HCT116 (cell line): ENCODE measurements at places on chromosomes 3 and 15.

DNA sequence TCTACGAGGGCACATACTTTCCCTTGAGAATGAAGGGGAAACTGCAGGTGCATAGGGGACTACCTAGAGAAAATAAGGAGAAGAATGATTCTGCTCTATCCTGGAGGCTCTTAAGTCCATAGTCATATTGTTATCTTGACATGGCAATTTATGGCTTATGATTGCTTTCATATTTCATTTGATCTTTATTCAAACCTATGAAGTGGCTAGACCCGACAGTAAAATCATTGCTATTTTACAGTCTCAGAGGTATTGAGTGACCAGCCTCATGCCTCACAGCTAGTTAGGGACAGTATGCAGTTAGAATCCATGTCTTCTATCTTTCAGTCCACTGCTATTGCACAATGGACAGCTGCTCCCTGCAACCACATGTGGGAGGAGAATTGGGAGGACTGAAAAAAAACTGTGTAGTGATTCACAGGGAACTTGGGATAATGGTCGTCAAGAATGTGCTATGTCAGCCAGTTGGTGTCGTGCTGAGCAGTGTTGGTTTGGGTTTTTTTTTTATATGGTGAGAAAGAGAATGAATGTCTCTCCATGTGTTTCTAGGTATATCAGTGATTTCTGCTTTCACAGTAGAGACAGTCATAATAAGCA is 63.2 kb upstream of the SPPL2A start:
- peak; percentile 27 for DNase-seq

DNA sequence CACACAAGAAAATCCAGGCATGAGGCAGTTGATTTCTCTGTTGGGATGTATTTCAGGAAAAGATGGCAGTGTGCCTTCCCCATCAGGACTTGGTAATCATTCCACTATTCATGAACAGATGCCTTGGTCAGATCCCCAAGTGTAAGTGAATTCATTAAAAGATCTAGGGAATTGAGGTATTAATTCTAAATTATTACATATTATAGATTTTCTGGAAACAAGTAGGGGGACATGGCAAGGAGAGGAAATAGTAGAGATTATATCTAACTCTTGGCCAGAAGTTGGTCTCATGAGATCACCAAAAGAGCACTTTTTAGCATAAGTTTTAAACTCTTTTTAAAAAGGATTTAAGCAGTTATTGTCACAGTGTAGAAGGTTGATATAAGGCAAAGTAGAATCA is 74.4 kb upstream of the MDFIC2 start:
- DNase-seq = no peak

DNA sequence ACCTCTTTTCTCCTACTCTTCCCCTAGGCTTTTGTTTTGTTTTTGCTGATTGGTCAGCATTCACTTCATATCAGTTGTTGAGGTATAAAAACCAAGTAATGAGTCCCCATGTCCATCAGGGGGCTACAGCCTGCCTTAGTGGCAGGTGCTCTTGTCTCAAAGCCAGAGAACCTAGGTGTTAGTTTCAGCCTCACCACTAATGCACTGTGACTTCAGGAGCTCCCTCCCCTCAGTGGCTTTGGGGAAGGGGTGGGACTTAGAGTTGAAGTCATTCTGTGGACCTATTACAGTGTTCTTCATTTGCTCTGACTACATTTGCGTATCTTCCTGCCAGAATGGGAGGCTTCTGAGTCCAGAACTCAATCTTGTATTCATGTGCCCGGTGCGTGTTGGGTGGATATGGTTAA is 41.6 kb downstream of the NR2C2 start:
- DNase-seq = peak; percentile 22

GRCh38 chr3:126557415-126557745 is 1.4 kb downstream of the C3orf22 start:
- no peak for DNase-seq

DNA sequence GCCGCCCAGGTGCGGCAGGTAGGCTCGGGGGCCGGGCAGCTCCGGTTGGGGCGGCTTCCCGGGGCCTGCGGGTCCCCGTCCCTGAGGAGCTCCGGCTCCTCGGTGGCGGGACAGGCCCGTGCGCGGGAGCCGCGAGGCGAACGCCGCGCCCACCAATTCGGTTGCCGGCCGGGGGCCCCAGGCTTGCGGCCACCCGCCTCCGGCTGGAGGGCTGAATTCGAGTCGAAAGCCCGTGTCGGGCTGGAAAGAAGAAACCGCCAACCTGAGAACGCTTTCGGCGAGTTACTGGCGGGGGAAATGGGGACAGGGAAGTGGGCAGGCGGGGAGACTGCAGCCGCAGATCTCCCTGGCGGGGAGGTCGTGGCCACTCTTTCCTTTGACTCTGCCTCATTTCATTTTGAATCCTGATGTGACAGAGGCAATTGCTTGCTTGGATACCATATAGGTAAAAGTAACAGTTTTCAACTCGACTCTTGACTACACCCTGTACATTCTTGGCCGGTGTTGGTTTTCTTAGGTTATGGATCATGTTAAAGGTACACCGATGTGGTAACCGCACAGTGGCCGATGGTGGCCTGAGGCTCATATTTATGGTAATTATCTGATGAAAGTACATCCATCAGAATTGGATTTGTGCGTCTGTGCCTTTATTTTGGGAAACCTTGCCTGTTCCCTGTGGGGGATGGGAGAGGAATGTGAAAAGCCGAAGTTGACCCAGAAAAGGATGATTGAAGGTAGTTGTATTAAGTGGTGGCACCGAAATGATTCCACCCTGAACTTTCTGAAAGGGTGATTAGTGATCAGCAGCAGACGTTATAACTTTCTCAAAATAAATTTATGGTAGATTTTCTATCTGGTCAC is 1.7 kb downstream of the B3GNT5 start:
- no peak for DNase-seq

DNA sequence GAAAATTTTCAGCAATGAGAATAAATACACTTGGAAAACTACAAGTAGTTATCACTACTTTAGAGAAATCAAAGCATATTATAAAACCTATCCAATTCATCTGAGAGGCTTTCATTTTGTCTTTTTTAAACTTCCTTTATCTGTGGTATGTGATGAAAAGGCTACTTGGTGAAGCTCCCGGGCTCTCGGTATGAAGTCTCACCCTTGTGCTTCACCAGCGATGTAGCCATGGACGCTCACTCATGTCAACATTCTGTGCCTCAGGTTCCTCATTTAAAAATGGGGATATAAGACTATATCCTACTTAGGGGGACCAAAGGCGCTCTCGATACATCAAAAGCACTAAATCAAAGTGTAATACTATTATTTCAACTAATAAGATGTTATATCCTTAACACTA is 14.9 kb downstream of the SATB1 start:
- DNase-seq = no peak

DNA sequence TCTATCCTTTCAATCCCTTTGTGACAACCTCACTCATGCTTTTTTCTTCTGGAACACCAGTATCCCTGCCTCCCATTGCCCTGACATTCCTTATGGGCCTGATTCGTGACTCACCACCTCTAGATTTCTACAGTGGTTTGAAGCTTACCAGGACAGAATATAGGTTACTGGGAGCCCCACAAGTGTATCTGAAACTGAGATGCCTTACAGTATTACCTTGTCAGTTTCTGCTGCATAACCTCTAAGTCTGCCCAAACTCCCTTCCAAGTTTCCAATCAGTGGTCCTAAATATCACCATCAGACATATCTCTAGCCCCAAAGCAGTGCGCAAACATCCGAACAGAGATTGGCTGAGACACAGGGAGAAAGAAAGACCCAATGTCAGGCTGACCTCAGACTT is 5.6 kb downstream of the CPB1 start:
- DNase-seq = no peak

GRCh38 chr15:64507845-64508244 is 47.5 kb downstream of the ZNF609 start:
- no peak for DNase-seq

DNA sequence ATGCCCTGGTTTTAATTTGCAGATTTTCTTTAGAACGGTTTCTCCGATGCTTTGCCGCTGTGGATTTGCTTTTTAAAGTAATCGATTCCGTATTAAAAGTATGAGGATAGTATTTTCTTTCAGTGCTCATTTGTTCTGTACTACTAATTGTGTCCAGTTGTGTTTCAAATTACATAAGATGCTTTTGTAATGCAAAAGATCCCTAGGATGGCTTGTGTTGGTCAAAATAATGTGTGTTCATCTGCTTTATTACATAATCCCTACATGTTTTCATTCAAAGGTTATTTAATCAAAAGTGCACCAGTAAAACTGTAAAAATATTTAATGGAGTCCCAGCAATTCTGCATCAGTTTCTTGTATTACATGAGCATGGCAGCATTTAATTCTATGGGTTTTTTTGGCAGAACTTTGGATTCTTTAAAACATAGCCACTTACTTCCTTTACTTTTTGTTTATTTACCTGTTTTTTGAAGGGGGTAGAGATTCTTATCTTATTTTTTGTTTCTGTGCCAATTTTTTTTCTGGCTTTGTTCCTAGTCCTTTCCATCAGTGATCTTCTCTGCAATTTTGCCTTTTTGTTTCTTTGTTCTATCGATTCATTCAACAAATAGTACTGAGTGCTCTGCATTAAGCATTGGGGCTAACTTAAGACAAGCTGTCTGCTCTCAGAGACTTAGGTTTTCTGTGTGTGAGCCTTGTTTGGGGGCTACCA is 352.8 kb downstream of the LRTM1 start:
- DNase-seq = no peak

GRCh38 chr15:62112616-62113593 is 46.1 kb downstream of the C2CD4A start:
- DNase-seq = no peak

DNA sequence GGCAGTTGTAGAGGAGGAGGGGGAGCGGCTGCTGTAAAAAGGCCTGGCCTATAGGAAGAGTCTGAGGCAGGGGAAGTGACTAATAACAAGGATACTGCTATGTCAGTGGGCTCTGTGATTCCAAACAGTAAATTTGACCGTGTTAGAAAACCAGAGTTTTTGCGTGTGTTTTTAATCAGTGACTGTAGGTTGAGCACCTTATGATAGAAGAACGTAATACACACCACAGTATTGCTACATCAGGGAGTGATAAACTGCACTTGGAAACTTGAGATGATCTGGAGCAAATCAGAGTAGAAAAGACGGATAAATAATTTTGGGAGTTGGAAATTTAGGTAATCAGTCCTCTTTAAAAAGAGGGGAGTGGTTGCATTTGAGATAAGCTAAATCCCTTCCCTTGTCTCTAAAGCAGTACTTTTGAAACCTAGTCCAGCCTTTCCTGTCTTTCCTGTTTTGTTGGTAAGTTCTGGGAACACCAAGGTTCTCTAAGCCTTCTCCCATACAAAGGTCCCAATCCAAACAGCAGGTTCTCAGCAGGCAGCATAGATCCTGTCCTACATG is 130.5 kb upstream of the NR2E3 start:
- DNase-seq = no peak

DNA sequence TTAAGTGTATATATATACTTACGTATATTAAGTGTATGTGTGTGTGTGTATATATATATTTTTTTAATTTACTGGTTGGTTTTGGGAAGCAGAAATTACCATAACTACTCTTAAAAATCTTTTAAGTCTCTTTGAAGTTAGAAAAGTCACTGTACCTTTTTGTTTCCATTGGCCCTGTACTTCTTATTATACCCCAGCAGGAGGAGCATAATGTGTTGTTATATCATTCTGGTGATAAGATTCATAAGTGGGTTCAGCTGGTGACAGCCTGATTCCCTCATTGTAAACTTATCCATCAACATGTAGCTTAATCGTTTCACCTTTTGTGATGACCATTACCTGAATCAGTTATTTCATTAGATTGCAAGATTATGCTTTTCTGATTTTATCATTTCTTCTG is 30.8 kb downstream of the MLH1 start:
- peak; percentile 4 for DNase-seq

DNA sequence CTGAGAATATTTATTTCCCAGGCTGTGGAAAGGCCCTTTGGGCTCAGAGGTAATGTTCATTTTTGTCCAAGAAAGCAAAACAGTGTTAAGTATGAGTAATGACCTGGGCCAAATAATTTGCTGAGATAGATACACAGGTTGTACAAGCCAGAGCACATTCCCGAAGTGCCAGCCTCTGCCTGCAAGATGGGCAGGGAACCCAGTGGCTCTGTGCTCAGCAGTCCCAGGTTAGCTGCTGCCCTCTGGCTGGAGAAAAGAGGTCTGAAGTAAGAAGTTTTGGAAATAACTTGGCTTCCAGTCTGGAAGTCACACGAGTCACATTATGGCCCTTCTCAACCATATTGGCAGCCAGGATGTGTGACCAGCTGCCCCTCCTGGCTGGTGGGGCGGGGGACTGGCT is 20.2 kb downstream of the MYZAP start:
- peak; percentile 34 for DNase-seq

GRCh38 chr15:39543651-39544050 is 37.2 kb upstream of the THBS1 start:
- no peak for DNase-seq

DNA sequence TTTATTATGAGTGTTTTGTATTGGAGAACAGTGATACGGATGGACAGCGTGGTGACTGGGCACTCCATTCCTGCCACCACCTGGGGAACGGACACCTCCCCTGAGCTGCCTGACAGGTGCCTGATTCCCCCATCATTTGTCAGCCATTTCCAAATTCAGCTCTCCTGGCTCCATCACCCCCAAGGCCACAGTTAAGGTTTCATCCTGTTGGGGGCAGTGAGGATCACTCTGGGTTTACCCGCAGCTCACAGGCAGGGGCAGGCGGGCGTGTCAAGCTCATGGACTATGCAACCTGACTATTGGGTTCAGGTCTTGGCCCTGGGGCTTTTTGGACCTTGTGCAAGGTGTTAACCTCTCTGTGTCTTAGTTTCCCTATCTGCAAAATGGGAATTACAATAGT is 76.3 kb downstream of the RAB11A start:
- DNase-seq = no peak

DNA sequence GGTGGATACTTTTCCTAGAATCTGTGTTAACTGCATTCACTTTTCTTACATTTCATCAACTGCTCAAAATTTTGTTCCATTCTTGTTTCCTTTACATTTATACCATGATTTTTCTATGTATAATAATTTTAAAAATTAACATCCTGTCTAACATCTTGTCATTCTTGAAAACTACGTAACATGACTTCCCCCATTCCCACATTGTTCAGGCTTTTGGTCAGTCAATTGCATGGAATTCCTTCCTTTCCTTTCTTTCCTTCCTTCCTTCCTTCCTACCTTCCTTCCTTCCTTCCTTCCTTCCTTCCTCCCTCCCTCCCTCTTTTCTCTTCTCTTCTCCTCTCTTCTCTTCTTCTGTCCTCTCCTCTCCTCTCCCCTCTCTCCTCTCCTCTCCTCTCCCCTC is 220.7 kb upstream of the TP63 start:
- no peak for DNase-seq

DNA sequence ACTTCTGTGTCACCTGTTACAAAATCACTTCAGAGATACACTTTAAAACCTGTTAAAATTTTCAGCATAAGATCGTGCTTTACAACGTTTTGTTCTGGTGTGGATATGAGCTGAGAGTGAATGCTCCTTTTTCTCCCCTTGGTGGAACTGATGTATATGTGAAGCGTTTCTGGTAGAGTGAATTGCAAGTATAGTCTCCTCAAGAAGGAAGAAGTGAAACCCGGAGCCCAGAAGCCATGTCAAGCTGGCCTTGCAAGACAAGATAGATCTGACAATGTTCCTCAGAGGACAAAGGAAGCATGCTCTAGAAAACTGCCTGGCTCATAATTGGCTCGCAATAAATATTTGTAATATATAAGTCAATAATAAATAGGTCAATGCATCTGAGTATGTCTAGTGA is 23.6 kb downstream of the SERPINI2 start:
- no peak for DNase-seq
